ENCODE measurements at places on chromosomes 7 and 10. TPM values are rescaled to one million over a fixed set of nuclear protein-coding genes. Genes with fewer than 3 reads are reported as not detected.

DNA sequence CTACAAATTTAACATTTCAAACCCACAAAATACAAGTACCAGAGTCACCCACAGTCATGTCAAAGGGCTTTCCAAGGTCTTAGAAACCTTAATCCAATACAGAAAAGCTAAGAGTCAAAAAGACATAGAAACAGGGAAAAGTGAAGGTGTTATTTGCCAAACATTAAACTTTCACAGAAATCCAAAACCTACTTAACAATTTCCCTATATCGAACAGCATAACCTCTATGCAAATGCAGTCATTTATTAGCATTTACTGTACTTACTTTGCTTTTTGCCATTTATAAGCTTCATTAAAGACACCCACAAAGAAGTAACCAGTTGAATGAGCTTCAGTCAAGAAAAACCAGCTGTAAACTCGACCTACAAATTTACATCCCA, 1.6 kb downstream of the PANK1 start:
- no peaks in the 10 kb centered on the region for H3K27me3 ChIP-seq
- peaks cover 2% of the 10 kb centered on the region for H3K4me1 ChIP-seq
- peak overlapping the region; percentile 51 for H3K4me3 ChIP-seq
- no peak for DNase-seq
- H3K27ac ChIP-seq, result no peak overlapping the region

GRCh38 chr10:18438361-18439126, 212.8 kb downstream of the NSUN6 start:
- no peaks in the 10 kb centered on the region for H3K27me3 ChIP-seq
- no peak for DNase-seq
- H3K36me3 ChIP-seq, result no peaks in the 10 kb centered on the region
- no peak overlapping the region for H3K4me3 ChIP-seq
- peaks cover 2% of the 10 kb centered on the region for H3K4me1 ChIP-seq

DNA sequence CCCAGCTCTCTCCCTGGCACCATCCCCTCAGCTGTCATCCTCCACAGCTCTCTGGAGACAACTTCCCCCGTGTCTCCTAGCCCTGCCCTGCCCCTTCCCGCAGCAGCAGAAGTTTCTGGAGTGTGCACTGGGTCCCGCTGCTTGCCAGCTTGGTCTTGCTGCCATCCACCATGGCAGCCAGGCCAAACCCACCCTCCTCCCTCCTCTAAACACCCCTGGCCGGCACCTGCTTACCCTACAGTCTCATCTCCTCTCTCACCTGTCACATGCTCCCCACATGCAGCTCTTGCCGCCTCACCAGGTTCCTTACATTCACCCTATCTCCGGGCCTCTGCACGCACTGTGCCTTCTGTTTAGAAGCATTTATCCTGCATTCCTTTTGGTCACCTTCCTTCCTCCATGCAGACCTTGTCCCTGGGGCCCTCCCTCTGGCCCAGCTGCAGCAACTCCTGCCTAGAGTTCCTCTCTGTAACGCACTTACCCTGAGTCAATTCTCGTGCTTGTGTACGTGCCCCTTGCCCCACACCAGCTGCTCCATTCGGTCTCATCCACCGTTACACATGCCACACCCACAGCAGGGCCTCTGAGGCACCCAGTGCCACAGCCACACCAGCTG, 93.9 kb upstream of the RET start:
- H3K4me3 ChIP-seq, result no peak overlapping the region
- H3K27ac ChIP-seq, result no peak overlapping the region
- H3K27me3 ChIP-seq, result no peaks in the 10 kb centered on the region
- no peaks in the 10 kb centered on the region for H3K4me1 ChIP-seq

DNA sequence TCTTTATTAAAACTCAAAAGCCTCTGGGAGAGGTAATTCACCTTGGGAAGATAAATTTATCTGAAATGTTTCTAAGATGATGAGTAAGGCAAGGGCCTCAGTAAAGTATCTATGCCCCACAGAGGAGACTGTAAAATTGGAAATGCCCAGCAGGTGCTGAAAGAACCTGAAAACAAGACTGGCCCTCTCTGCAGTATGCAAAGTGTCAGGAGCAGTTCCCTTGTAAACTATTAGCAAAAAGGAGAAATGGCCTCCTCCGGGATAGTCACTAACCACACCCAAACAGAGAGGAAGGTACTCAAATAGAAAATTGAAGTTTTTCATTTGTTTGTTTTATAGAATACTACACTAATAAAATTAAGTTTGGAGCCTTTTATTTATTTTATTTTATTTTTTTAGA, 81.2 kb downstream of the FZD1 start:
- no peak overlapping the region for H3K27ac ChIP-seq
- no peaks in the 10 kb centered on the region for H3K4me1 ChIP-seq
- H3K36me3 ChIP-seq, result no peaks in the 10 kb centered on the region
- no peak overlapping the region for H3K4me3 ChIP-seq
- H3K27me3 ChIP-seq, result peaks cover 14% of the 10 kb centered on the region

DNA sequence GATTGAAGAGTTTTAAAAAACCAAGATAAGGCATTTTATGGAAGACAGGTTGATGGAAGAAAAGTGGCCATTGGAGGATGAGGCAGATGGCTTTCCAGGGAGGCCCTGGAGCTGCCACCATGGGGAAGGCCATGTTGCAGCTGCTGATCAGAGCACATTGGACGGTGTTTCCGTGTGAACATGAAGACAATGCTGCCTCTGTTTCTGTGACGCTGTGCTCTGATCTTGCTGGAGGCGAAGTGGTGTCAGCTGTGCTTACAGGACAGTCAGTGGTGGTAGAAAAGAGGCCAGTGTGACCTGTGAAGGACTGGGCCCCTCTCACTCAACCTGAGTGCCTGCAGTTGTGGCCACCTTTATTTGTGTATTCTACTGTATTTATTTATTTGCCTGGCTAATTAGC, 132.9 kb downstream of the FAM204A start:
- H3K27ac ChIP-seq, result no peak overlapping the region
- no peak overlapping the region for H3K4me3 ChIP-seq
- no peaks in the 10 kb centered on the region for H3K36me3 ChIP-seq
- H3K4me1 ChIP-seq, result no peaks in the 10 kb centered on the region

- H3K27ac ChIP-seq, result no peak overlapping the region
- H3K27me3 ChIP-seq, result peaks cover 28% of the 10 kb centered on the region
- H3K36me3 ChIP-seq, result no peaks in the 10 kb centered on the region
- H3K4me3 ChIP-seq, result no peak overlapping the region
Observed at GRCh38 chr7:301291-302053, 11.5 kb downstream of the FOXL3 start.

GRCh38 chr7:73520673-73521635, 1.1 kb downstream of the BAZ1B start:
- peak overlapping the region; percentile 60 for H3K4me3 ChIP-seq
- peak overlapping the region; percentile 98 for H3K27ac ChIP-seq
- H3K27me3 ChIP-seq, result no peaks in the 10 kb centered on the region
- H3K4me1 ChIP-seq, result peaks cover 6% of the 10 kb centered on the region

DNA sequence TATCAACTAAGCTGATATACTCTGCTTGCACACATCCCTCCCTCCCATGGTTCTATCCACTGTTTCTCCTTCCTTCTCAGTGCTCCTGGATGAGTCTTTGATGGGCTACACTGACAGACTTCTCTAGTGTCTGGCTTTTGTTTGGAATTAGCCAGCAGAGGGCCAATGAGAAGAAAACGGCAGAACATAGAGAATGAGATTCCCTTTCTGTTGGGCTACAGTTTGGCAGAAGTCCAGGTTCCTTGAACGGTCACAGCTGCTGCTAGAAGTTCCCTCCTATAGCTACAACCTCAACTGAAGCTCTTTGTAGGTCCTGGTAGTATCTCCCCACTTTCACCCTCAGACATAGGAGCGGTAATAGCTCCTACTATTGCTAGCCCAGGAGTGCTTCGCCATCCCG, 251.1 kb upstream of the LRRN3 start:
- H3K27me3 ChIP-seq, result no peaks in the 10 kb centered on the region
- no peaks in the 10 kb centered on the region for H3K36me3 ChIP-seq
- peak; percentile 64 for DNase-seq
- peaks cover 2% of the 10 kb centered on the region for H3K4me1 ChIP-seq
- no peak overlapping the region for H3K27ac ChIP-seq

DNA sequence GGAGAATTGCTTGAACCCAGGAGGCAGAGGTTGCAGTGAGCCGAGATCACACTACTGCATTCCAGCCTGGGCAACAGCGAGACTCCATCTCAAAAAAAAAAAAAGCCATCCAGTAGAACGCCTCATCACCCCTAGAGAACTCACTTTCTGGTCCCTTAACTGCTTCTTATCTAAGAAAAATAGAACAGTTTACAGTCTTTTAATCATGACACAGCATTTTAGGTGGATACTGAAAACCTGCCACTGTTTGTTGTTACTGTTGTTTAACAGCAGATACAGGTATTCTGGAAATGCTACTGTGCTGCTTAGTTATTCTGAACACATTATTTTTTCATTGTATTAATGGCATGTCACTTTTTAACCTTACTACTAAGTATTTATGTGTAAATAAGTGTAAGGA, 624.3 kb upstream of the GHITM start:
- H3K27ac ChIP-seq, result no peak overlapping the region
- H3K36me3 ChIP-seq, result no peaks in the 10 kb centered on the region
- no peak overlapping the region for H3K4me3 ChIP-seq
- no peak for DNase-seq

DNA sequence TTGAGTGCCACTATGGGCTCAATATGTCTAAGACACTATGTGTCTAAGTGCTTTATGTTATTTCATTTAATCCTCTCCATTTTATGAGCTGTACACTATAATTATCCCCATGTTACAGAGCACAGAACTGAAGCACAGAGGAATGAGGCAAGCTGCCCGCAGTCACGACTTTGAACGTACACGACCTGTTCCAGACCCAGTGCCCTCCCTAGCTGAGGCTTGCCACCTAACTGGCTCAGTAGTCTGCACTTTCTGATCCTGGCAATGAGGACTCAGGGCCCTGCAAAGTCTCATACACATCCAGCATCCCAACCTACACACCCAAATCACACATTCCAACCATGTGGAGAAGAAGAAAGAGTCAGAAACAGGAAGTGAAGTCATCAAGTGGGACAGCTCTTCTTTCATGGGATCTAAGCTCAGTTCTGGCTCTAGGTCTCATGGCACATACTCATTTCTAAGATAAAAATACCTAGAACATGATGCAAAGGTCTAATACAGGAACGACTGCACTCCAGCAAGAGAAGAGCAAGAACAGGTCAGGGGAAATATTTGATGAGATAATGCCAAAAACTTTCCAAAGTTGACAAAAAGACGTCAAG, 42.4 kb upstream of the DDC start:
- H3K4me3 ChIP-seq, result no peak overlapping the region
- no peaks in the 10 kb centered on the region for H3K4me1 ChIP-seq
- H3K27me3 ChIP-seq, result no peaks in the 10 kb centered on the region
- DNase-seq, result peak; percentile 18
- no peak overlapping the region for H3K27ac ChIP-seq

STEAP4 gene
- total RNA-seq, result not detected

RP9 gene
- total RNA-seq, result 9.5 TPM

FRAT1 gene
- total RNA-seq, result 0.83 TPM

AGAP3 gene
- 33.3 TPM for total RNA-seq

NPTX2 gene
- under 0.01 TPM for total RNA-seq

All from IMR-90 (cell line).